Endothelial cell of umbilical vein (primary cell): ENCODE measurements at places on chromosomes 5 and 9. TPM values are rescaled to one million over a fixed set of nuclear protein-coding genes. Genes with fewer than 3 reads are reported as not detected.

DNA sequence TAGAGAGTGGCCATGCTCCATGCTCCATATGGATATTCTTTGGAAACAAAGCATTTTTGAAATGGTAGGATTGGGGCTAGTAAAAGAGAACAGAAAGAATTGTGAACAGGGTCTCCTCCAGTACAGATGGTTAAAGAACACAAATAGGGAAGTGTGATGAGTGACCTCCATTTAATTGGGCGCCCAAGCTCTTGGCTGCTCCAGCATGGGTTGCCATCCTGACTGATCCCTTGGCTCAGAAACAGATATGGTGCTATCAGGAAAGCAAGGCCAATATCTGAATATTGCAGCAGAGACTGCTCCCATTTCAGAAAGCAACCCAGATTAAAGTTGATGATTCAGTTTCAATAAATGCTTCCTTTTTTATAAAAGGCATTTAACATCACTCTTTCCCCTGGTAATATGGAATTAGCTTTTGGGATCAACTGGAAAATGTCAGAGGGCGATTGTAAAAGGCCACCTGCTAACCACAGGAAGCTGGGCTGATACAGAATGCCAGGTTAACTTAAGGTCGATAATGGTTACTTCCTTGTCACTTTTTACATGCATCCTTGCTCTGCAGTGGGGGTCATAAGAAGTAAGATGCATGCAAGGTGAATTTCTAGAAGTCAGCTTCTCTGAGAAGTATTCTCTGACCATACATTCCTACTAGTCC is 52.9 kb downstream of the TMC1 start:
- no peak for DNase-seq

Gene ZNF454
- polyA plus RNA-seq = 0.08 and 0.14 TPM in 2 replicates

Gene GABRA1
- not detected in 2 replicates for polyA plus RNA-seq

Gene TMEM252
- polyA plus RNA-seq = not detected in 2 replicates

Gene CDKN2A
- 10.7 and 14.1 TPM in 2 replicates for polyA plus RNA-seq

- peak; percentile 89 for DNase-seq
Measured at GRCh38 chr9:80157561-80157983, 585.8 kb downstream of the TLE4 start.

DNA sequence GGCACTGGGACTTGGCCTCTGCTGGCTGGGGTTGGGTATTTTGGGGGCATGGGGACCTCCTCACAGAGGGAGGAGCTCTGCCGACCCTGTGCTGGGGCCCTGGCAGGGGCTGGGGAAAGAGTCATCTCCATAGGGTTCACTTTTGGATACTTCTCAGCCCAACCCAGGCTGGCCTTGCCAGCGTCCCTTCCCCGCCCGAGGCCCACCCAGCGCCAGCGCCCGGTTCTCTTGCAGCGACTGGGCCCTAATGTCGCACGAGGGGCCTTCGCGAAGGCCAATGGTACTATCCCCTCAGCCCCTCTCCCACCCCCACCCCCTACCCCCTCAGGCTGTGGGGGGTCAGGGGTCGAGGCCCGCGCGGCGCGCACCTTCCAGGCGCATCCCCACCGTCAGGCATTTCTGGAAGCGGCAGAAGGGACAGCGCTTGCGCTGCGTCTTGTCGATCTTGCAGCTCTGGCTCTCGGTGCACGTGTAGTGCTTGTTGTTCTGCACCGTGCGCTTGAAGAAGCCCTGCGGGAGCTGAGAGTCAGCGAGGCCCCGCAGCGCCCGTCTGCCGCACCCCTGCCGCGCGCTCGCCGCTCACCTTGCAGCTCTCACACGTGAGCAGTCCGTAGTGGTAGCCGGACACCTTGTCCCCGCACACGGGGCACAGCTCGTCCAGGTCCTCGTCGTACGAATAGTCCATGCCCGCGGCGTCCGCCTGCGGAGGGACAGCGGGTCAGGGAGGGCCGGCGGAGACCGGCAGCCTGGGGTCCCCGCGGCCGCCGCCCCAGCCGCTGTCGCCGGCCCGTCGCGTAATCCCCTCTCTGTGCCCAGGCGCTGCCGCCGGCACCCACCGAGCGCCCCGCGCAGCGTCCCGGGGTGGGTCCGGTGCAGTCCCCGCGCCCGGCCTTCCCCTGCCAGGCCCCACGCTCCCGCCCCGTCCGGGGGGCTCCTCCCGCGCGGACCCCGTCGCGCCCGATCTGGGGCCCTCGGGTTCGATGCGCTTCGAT is 4.2 kb downstream of the NR5A1 start:
- DNase-seq = no peak

GRCh38 chr9:96875461-96876142 is 21.3 kb upstream of the ZNF782 start:
- peak; percentile 87 for DNase-seq

Gene PCDHGC5
- polyA plus RNA-seq = 0.21 and 0.48 TPM in 2 replicates
